ENCODE measurements at places on chromosomes 3 and 15.

DNA sequence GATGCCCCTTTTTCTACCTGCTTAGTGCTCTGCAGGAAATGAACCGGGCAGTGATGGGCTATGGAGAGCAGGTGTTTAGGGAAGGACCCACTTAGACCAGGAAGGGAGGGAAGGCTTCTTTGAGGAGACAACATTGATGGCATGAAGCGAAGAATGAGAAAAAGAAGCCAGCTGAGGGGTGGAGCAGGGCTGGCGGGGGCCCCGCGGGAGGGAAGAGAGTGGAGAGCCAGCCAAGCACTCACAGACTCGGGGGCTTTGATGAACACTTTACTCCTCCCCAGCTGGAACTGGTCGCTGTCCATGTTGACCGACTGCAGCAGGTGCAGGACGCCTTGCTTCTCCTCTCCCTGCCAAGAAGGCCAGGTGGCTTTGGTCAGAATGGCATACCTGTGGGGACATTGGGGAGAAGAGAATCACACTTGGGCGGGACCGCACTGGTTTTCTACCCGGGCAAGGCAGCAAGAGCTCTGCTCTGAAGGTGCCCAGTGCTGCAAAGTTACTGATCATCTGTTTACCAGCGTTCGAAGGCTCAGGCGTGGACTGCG is 28.4 kb upstream of the LDHAL6B start:
- DNase-seq, result no peak

GRCh38 chr15:66700412-66700801 is 1.6 kb upstream of the SMAD6 start:
- no peak for DNase-seq

DNA sequence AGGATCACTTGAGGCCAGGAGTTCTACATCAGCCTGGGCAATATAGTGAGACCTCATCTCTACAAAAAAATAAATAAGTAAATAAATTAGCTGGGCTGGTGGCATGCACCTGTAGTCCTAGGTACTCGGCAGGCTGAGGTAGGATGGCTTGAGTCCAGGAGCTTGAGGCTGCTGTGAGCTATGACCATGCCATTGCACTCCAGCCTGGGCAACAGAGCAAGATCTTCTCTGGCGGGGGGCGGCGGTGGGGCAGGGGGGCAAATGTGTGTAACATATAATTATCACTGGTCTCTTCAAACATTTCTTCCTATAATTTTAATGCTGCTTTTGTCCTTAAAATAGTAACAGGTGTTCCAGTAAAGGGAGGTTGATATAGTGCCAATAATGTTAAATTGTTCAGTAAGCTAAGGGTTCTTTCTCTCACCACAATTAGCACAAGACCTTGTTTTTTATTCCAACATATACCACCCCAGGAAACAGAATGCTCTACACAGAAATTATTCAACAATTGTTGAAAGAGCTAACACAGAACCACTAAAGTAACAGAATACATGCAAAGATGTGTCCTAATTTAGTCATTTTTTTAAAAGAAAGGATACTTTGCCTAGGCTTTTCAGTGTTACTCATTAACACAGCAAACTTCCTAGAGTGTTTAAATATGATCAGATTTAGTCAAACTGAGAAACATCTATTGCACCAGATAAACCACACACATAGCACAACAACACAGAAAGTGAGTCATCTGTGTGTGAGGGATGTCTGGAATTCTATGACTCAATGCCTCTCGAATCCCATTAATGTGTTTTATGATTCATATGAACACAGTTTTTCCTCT is 29.1 kb downstream of the ANKRD28 start:
- no peak for DNase-seq

GRCh38 chr15:37891766-37892368 is 42.6 kb upstream of the TMCO5A start:
- no peak for DNase-seq

GRCh38 chr3:72791161-72791560 is 57.1 kb downstream of the SHQ1 start:
- no peak for DNase-seq

DNA sequence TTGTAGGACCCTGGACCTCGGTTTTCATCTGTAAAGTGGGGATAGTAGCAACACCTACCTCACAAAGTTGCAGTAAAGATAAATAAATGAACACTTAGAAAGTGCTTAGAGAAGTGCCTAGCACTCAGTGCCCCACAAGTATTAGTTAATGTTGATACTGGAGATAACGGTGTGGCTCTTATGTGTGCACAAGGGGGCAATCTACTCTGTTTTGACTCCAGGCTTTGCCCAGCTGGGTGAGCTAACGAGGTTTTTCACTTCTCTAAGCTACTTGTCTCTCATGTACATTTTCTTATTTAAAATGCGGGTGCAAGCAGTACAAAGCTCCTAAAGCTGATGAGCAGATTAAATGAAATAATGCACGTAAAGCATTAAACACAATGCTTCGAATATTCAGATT is 193.5 kb upstream of the ICE2 start:
- no peak for DNase-seq

DNA sequence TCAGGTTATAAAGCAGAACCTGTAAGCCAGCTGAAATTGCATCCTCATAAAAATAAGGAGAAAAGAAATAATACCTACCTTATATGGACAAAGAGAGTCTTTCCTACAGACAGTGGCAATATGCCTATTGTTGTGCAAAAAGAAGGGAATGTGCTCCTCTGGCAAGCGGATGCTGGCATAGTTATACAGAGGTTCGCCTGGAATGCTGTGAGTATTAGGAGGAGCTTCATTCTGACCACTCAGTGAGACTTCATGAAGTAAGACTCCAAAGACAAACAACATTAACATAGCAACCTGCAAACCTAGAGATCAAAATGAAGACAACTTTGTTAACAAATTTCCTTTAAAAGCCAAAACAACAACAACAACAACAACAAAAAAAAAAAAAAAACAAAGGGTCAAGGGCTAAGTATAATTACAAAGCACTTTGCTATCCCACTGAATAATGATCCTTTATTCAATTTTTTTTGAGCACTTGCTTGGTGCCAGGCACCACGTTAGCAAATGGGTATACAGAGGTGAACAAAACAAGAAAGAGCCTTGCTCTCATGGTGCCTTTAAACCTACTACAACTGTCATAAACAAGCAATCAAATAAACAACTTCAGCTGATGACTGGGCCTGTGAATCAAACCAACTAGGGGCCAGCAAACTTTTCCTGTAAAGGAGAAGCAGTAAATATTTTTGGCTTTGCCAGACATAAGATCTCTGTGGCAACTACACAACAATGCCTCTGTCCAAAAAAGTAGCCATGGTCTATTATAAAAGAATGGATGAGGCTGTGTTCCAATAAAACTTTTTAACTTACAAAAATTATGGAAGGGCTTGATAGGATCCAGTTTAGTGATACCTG is 3.7 kb downstream of the EOGT start:
- no peak for DNase-seq

- DNase-seq, result peak; percentile 81
Measured at GRCh38 chr15:31434588-31435260, 108.1 kb downstream of the KLF13 start.

- DNase-seq, result no peak
Measured at GRCh38 chr3:168322941-168323340, 227.2 kb upstream of the GOLIM4 start.

DNA sequence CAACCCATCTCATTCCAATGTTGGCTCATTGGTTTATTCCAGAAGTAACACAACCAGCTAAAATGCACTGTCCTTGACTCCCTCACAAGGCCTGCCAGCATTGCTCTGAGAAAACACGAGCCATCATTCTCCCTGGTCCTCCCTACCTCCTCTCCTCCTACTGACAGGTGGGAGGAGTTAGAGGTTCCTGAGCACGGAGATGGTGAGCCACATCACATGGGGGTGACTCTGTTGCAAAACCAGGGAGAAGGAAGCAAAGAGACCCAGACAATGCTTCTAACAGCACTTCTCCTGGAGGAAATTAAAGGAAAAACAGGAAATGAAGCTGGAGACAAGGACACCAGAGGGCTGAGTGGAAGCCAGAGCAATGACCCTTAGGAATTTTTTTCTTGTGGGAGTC is 667.4 kb downstream of the NTRK3 start:
- no peak for DNase-seq

DNA sequence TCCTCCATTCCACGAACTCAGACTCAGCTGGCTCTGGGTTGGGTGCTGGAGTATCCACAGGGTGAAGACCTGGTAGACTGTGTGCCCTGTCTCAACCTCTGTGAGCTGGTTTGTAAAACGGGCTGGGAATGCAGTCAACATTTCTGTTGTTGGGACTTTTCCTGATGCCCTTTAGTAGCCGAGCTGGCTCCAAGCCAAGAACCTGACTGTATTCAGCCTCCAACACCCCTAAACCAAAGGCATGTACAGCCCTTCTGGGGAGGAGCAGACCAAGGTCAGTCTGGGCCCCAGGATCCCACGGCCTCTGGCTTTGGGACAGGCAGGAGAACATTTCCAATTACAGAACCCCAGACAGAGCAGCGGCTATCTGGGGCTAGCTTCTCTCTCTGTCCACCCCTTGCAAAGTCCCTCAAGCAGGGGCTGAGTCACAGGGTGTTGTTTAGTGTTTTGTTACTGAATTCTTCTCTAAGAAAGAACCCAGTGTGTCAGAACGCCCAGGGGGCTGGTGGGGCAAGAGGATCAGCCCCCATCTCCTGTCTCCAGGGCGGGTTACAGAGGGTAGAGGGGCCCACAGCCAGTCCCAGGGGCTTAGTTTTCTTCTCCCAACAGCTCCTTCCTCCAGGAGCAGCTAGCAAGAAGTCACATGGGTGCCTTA is 56.8 kb upstream of the SLC6A6 start:
- no peak for DNase-seq

DNA sequence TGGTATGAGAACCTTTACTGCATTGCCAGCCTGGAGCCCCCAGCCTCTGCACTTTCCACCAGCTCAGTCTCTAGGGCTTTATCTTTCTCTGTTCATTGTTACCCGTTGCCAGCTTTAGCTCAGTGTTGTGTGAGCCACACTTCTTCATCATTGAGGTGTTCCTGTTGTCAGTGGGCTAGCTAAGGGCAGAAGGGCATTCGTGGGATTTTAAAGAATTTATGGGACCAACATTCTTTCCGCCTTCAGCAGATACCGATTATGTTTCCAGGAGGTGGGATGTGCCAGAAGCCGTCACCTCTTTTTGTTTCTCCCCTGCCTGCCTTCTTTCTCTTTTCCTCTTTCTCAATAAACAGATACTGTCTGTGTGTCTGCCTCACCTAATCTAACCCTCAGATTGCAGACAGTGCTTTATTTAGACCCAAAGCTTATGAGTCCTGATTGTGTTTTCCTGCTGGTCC is 64.5 kb downstream of the PGPEP1L start:
- no peak for DNase-seq

- DNase-seq, result no peak
Measured at GRCh38 chr15:39942753-39943150, 8.8 kb downstream of the EIF2AK4 start.

GRCh38 chr15:67335534-67336222 is 81.1 kb downstream of the IQCH start:
- no peak for DNase-seq

- no peak for DNase-seq
Measured at GRCh38 chr15:71495398-71495780, 315.0 kb upstream of the NR2E3 start.

- peak; percentile 65 for DNase-seq
Measured at GRCh38 chr3:194682694-194683310, 2.9 kb upstream of the FAM43A start.

DNA sequence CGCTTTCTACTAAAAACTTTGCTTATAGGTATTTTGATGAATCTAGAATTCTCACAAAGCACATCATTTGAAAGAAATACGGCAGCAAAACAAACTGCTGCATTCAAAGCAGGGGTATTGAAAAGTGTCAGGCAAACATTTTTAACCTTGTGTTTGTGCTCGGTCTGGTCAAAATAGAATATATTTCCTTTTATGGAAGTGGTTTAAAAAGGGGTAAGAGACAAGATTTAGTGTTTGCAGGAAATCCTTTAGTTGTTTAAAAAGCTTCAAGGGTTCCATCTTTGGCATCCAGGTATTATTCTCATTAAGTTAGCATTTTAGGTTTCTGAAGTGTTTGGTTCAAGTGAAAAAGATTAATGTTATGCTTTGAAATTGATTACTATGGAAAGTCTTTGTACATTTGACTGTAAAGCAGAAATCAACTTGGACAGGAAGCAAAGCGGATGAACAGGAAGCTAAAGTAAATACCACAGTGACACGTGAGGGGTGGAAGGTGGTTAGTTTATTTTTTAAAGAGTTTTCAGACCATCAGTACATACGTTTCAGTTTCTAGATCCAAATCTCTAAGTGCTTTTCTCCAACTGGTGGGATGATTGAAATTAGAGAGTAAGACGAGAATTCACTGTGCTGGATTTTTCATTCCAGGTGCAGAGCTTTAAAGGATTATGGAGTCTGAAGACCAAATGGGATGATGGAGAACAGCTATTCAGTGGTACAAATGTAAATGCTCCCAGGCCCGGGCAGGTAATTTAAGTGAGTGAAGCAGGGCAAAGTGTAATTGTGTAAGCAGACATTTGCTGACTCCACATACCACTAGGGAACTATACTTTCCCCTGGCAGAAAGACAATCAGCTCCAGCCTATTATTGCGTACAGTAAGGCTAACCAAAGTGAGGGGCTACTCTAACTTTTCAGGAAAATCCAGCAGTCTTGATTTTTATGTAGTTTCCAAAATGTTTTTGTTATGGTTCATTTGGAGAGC is 341.8 kb upstream of the TBL1XR1 start:
- no peak for DNase-seq

- no peak for DNase-seq
Measured at GRCh38 chr15:28110481-28110881, 11.4 kb upstream of the OCA2 start.

- DNase-seq, result no peak
Measured at GRCh38 chr3:78204977-78205376, 1165.1 kb downstream of the ROBO2 start.

DNA sequence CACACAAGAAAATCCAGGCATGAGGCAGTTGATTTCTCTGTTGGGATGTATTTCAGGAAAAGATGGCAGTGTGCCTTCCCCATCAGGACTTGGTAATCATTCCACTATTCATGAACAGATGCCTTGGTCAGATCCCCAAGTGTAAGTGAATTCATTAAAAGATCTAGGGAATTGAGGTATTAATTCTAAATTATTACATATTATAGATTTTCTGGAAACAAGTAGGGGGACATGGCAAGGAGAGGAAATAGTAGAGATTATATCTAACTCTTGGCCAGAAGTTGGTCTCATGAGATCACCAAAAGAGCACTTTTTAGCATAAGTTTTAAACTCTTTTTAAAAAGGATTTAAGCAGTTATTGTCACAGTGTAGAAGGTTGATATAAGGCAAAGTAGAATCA is 74.4 kb upstream of the MDFIC2 start:
- no peak for DNase-seq

- no peak for DNase-seq
Measured at GRCh38 chr3:189308608-189309007, 136.8 kb downstream of the TPRG1 start.

GRCh38 chr3:107970993-107971580 is 119.7 kb downstream of the CD47 start:
- no peak for DNase-seq
